ENCODE measurements at places on chromosomes 2 and 18. TPM values are rescaled to one million over a fixed set of nuclear protein-coding genes. Genes with fewer than 3 reads are reported as not detected.

DNA sequence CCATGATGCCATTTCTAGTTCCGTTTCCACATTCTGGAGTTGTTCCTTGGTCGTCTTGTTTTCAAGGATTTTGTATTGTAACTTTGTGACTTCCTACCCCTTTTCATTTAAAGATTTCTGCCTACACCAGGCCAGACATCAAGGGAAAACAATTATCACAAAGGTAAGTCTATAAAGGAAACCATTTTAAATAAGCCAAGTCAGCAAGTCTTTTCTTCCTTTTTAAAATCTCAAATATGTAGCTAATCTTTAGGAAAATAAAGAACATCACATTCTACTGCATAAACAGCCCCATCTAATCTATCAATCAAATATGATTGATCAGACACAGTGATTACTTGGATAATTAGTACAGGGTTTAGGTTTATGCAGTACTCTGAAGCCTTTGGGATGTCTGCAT lies 35.8 kb upstream of the INSIG2 start:
- DNase-seq, result no peak

- no peak for DNase-seq
Measured at GRCh38 chr18:8962855-8963635, 139.5 kb upstream of the NDUFV2 start.

- DNase-seq, result no peak
Measured at GRCh38 chr2:20224716-20225293, at the start of gene SDC1. SDC1 (minus strand) TSS chr2:20225130; CDS start chr2:20224867, 263 bp downstream.

DCAF17 gene
- 25.7 TPM for total RNA-seq

SALL3 gene
- total RNA-seq, result not detected

SESTD1 gene
- 56.9 TPM for total RNA-seq

AGAP1 gene
- 16.1 TPM for total RNA-seq

GALNT13 gene
- total RNA-seq, result 0.38 TPM

STON1 gene
- total RNA-seq, result 112 TPM

Measured in omental fat pad (tissue), 4 donors.